ENCODE measurements at places on chromosomes 3 and 15.

DNA sequence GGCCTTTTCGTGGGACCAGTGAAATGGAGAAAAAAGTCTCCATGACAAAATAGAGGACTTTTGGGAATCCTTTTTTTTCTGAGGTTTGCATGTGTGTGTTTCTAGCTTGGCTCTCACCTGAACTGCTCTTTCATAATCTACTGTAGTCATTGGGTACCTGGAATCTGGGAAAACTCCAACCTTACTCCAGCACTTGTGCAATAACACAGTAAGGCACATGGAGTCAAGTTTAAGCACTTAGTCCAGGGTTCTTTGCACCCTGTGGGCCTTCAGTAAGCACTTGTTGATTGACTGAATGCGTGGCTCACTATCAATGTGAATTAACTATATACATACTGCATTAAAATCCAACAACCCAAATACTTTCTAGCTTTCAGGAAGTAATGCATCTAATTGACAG is 299.5 kb downstream of the ZBTB20 start:
- DNase-seq = no peak

DNA sequence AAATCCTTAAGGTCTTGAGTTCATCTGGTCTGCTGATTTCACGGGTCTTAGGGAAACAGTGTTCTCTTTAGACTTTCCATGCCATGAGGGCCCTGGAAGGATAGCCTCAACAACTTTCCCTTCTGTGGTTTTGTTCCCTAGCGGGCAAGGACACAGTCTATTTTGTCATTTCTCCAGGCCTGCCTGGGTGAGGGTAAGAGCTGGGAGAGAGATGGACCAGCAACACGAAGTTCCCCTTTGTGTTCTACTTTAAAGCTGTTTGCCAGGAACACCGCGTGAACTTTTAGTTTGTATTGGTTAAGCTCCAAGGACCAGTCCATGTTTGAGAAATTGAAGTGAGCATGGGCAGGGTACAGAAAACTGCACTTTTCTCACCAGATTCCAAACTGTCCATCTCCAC is 20.9 kb downstream of the ST3GAL6 start:
- DNase-seq = no peak

GRCh38 chr3:13417166-13417947 is 2.8 kb downstream of the NUP210 start:
- DNase-seq = no peak

DNA sequence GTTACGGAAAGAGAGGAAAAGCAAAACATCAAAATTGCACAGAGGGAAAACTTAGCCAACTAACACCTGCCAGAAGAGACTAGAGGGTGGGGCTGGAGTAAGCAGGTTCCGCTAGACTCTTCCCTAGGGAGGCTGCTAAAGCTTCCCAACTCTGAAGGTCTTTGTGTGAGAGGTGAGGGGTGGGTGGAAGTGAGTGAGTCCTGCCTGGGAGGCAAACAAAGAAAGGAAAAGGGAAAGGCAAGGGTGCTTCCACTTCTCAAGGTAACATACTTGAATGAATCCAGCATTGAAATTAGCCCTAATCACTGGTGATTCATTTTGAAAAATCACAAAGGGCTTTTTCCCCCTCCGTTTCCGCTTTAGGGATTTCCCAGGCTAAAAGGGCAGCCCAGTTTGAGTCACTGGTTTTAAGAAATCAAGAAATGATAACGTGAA is 220.5 kb upstream of the ADAMTS9 start:
- DNase-seq = no peak

GRCh38 chr3:193942516-193943055 is 193.4 kb upstream of the HES1 start:
- DNase-seq = no peak

GRCh38 chr3:89049119-89049518 is 58.3 kb upstream of the EPHA3 start:
- no peak for DNase-seq

GRCh38 chr3:164524201-164524600 is 554.1 kb downstream of the SI start:
- no peak for DNase-seq

DNA sequence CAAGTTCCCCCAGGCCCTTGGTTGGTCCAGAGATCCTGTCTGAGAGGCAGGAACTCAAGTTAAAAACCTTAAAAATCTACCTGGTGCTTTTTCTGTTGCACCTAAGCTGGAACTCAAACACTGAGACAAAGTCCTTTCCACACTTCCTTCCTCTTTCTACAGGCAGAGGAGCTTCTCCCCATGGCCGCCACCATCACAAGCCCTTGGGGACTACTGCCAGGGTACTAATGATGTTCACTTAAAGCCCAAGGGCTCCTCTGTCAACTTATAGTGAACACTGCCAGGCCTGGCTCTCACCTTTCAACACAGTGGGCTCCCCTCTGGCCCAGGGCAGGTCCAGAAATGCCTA is 26.0 kb downstream of the TM4SF18 start:
- no peak for DNase-seq

DNA sequence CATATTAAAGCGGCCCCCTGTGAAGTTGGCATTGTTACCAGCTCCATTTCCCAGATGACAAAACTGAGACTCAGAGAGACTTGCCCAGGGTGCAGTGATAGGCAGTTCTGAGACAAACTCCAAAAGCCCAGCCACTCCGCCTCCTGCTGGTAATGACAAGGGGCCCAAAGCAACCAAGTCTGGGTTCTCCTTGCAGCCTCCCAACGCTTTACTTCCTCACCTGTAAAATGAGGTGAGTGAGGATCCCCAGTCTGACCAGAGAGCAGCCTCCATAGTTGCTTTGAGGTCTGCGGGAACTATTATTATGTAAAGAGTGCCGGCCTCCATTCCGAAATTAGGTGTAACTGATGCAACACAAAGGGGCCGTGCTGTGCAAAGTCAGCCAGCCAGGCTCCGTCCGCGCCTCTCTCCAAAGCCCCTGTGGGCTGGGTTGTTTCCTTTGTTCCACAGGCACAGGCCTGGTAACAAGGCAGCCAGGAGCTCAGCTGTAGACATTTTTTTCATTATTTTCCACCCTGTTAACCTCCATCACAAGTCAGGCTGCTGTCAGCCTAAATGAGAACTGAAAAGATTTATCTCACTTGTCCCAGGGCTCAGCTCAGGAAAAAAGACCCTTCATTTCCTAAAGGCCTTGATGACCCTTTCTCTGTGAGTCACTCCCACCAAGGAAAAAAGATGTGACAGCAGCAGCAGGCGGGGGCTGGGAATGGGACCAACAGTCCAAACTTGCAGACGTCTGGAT is 139.1 kb upstream of the RAD18 start:
- no peak for DNase-seq

- no peak for DNase-seq
Measured at GRCh38 chr3:134311265-134311664, 60.6 kb upstream of the RYK start.

DNA sequence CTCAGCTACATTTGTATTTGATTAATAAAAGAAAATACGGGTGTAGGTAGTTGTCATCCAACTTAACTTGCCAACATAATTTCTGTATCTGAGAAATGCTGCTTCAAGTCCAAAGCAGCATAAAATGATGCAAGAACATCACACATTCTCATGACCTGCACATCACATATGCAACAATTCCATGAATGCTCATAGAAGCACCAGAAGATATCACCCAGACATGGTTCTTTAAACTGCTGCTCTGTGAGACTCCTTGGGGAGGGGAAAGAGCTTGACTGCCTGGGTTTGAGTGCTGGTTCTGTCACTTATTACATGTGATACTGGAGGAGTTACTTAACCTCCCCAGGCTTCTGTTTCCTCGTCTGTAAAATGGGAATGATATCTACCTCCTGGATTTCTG is 39.4 kb downstream of the CHST14 start:
- no peak for DNase-seq

DNA sequence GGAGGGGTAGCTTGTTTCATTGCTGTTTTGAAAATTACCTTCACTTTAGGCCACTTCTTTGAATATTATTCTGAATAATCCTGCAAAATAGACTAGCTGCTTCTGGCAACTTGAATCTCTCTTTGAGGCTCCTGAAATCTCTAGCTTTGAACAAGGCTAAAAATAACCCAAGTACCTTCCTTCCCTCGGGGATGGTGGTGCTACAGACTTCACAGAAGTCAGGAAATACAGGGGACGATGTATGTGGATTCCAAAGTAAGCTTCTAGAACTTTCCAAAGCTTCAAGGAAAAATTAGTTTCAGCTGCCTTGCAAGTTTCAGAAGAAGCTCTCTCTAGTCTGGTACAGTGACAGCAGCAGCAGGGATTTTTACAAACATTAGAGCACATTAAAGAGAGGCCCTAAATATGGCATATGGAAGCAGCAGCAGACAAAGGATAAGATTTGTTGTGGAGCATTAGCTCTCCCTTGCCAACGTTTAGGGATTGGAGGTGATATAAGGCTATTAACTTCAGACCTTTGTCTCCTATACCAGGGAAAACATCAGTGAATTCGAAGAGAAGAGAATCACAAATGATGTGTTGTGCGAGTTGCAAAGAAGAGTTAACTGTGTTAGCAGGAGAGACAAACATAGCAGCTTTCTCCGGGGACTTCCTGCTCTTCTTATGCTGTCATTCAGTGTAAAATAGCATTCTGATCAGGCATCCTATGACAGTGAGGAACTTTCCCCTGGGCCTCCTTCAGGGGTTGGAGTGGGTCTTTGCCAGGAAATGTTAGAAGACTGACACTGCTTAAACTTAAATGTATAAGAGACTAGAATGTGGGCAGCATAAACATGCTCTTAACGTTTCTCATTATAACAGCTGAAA is 783.0 kb upstream of the ARPP21 start:
- no peak for DNase-seq

GRCh38 chr3:48661501-48662144 is 1.1 kb downstream of the CELSR3 start:
- DNase-seq = peak; percentile 89

DNA sequence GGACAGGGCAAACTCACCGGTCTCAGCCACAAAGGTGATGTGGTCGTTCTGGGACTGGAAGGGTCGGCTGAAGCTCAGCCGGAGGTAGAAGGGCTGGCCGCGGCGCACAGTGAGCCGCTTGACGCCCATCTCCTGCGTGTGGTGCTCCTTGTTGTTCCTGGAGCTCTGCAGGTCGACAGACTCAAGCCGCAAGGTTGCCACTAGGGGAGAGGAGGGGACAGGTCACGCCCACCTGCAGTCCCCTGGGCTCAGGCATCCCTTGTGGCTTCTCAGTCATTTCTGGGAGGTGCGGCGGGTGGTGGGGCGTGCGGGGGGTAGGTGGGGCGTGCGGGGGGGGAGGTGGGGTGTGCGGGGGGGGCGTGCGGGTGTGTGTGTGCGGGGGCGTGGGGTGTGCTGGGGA is 26.7 kb upstream of the TGM5 start:
- DNase-seq = no peak

DNA sequence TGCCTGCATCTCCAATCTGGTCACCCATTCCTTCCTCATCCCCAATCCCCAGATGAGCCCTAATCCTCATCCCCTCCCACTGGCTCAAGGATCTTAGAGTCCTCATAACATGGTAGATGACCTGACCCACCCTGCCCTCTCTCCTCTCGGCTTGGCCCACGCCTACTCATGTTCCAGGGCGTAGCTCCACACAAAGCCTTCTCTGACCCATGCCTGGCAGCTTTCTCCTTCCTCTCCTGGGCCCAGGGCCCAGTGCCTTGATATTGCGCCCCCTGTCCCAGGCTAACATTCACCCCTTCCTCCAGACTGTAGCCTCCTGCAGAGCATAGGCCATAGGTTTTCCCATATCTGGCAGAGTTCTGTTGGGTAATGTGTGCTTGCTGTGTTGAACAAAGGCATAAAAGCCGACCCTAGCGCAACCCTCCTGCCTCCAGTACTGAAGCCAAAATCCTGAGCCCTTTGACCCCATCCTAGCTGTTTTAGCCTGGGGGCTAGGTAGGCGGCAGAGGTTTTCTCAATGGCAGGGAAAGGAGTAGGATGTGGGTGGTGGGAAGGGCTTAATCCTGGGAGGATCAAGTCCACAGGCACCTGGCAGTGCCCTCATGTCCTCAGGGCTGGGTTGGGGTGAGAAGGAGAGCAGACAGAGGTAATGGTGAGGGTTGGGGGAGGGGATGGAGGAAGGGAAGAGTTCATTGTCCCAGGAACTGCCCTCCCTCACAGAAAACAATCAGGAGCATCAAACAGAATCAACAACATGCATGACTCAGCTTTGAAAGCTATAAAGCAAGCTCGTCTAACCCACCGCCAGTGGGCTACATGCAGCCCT is 35.5 kb downstream of the MESD start:
- no peak for DNase-seq

GRCh38 chr3:167451282-167451681 is 22.6 kb downstream of the SERPINI2 start:
- DNase-seq = no peak

DNA sequence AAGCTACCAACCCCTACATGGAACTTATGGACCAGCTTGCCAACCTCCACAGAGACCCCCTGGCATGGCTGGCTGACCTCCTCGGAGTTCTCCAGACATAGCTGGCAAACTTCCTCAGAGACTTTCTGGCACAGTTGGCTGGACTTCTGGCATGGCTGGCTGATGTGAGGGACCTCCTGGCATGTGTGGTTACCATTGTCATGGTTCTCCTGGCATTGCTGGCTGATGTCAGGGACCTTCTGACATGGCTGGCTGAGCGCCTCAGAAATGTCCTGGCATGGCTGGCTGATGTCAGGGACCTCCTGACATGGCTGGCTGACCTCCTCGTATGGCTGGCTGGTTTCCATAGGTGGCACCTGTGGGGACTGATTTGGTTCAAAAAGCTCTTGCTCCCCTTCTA is 17.5 kb downstream of the MAP1A start:
- DNase-seq = no peak
